DMS79 (cell line): ENCODE measurements at places on chromosomes 3 and 15.

GRCh38 chr15:82901114-82901805 lies 51.3 kb downstream of the HOMER2 start:
- no peak for DNase-seq

DNA sequence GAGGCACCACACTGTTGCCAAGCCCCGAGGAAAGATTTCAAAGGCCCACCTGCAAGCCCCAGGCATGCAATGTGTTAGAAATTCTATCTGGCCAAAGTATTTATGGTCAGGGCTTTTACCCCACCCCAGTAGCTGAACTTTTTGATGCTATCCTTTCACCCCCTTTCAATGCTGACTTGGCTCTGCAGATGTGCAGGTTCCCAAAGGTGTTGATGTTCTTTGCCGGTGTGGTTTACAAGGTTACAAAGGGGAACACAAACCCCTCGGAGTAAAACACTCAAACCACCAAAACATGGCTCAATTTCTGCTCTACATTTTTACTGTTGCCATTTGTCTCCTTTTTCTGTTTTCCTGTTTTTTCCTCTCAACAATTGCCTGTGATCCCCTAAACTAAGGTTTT lies 145.4 kb upstream of the BNIP2 start:
- no peak for DNase-seq

DNA sequence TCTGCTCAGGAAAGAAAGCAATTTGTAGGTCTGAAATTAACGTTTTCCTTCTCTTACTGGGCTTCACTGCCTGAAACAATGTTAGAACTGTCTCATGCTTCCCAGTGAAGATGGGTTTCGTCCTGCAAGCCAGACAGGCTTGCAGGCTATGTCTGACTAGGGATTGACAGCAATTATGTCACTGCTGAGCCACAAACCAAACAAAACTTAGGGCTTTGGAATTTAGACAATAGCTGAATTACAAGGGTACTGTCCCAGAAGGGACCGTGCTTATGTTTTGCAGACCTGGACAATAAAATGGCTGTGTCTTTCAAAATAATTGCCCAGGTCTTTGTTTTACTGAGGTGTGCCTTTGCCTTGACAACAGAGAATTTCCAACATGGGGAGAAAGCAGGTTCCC lies 46.3 kb upstream of the CCDC80 start:
- no peak for DNase-seq

DNA sequence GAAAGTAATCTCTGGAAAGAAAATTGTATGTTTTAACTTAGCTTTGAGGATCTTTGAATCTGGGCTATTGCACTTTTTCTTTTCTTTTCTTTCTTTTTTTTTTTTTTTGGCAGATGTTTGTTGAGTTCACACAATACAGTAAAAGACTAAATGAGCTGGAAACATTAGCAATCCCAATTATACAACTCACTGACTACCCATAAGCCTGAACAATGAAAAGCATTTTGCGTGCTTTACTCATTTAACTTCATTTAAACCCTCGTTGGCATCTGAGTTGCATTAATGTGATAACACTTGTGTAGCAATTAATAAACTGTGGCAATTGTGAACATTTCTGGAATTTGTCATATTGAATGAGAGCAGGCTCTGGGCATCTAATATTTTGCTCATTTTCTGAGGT lies 269.4 kb upstream of the RBMS3 start:
- no peak for DNase-seq

DNA sequence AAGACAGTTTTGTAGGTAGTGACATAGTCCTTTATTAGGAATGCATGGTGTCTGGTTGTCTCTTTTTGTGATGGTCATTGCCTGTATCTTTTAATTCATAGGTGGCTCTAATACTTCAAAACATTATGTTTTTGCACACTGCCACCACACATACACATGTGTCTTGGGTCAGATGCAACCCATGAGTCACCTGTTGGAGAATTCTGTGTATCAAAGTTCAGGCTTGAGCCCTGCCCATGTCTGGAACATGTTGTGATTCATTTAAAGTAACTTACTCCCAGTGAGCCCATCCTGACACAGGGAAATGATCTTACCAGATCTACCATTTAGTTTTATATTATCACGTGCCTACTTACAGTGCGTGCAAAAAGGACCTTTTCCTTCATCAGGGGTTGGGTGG lies 142.7 kb downstream of the GHSR start:
- DNase-seq, result no peak
